ENCODE measurements at places on chromosomes 7 and 10.

GRCh38 chr7:100488333-100489095, 4.8 kb downstream of the NYAP1 start:
- no peak for DNase-seq

- no peak for DNase-seq
Observed at GRCh38 chr10:12271210-12271540, 75.2 kb downstream of the CDC123 start.

DNA sequence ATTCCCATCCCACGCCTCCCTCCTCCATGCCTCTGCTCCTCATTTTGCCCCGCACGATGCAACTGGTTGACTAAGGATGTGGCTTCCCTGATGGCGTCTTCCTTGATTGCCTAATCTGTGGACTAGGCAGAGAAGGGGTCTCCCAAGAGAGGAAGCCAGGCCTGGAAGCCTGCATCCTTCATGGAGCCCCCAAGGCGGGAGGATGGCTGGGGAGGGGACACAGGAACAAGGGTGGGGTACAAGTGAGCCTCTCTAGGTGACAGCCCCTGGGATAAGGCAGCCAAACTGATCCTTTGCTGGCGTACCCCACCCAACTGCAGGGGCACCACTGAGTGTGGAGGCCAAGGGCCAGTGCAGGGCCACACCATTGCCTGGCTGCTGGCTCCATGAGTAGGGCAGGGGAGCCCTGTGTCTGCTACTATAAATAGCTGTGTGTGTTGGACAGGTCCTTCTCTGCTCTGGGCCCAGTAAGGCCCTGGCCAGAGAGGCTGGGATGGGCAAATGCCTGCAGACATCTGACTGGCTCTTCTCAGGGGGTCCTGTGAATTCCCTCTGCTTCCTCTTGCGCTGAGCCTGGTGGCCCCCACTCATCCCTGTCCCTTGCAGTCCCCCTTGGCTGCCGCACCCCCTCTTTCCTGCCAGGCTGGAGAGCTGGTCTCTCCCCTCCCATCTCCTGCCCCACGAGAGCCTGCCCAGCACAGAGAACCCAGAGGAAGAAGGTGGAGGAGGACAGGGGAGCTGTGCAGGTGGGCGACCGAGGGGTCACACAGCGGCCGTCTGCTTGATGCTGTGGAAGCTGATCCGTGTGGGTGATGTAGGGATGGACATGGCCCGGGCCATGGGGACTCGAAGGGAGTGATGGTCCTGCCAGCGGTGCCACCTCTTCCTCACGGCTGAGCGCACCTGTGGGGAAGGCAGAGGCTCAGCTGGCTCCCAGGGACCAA, 29.3 kb downstream of the CRHR2 start:
- no peak for DNase-seq

- DNase-seq: no peak
Observed at GRCh38 chr7:116708248-116708647, 36.3 kb downstream of the MET start.

GRCh38 chr10:72243822-72244437, 27.9 kb upstream of the ASCC1 start:
- no peak for DNase-seq

DNA sequence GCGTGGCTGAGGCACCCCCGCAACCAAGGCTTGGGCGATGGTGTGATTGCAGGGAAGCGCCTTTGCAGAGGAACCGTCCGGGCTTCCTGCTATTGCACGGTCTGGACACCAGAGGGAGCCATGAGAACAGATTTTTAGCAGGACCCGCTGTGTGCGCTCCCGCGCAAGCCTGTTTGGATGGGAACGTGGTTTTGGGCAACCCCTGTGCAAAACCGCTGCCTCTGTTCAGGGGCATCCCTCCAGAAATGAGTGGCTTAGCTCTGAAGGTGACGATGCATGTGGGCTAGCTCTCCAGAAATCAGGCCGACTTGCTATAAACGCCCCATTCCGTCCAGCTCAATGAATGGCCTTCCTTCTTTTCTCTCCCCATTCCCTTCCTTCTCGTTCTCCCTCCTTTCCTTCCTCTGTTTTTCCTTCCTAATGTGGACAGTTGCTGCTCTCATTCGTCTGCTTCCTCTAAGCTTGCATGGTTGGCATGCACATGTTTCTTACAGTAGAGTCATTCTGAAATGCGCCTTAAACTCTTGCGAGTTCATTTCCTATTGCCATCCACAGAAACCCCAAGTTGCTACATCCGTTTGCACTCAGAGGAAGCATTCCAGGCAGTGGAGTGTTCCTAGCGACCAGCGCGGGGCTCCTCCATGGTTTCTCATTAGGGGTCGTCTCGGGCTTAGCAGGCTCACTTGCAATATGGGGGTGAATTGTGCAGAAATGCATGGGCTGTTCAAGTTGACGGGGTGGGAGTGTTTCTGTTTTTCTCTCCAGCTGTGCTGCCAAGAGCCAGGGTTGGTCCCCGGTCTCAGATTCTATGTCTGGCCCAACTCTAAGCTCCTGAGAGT, 302.5 kb upstream of the GALNT17 start:
- DNase-seq: peak; percentile 39

DNA sequence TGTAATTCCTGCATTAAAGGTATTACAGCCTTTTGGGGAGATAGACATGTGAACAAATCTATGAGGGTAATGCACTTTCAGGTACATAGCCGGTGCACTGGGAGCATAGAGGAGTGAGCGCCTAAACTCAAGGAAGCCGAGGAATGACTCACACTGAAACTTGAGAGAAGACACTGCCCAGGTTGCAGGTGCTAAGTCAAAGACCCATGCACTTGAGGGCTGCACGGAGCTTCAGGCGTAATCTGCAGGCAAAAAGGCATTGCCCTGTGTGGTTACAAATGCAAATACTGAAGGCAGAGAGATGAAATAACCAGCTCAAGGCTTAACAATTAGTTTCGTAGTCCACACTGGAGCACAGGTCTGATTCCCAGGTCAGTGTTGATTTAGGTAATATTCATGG, 51.0 kb upstream of the OSBPL3 start:
- DNase-seq: no peak
